Mesangial cell (primary cell): ENCODE measurements at places on chromosomes 1 and 21. TPM values are rescaled to one million over a fixed set of nuclear protein-coding genes. Genes with fewer than 3 reads are reported as not detected.

Gene CYP4X1
- 1.4 TPM in 1 of 2 replicates, not detected in the other for total RNA-seq

Gene KCNA3
- not detected in 2 replicates for total RNA-seq

Gene RPS8
- 1,486 and 1,507 TPM in 2 replicates for total RNA-seq

Gene KCNJ9
- not detected in 2 replicates for total RNA-seq

Gene CHIT1
- not detected in 2 replicates for total RNA-seq

Gene FNBP1L
- total RNA-seq, result 16.5 and 23.3 TPM in 2 replicates

Gene TARS2
- 20.5 and 20.7 TPM in 2 replicates for total RNA-seq

Gene OMA1
- total RNA-seq, result 6.5 and 6.8 TPM in 2 replicates

Gene FAM72D
- 0.13 and 2.4 TPM in 2 replicates for total RNA-seq

Gene MMEL1
- 0.38 TPM in 1 of 2 replicates, not detected in the other for total RNA-seq

Gene OR2L8
- total RNA-seq, result not detected in 2 replicates

Gene IGSF9
- 0.16 and 0.76 TPM in 2 replicates for total RNA-seq

Gene GJC2
- total RNA-seq, result 0.16 and 0.51 TPM in 2 replicates

Gene GIPC2
- 0.25 and 0.49 TPM in 2 replicates for total RNA-seq

Gene DDAH1
- 32.6 and 37.6 TPM in 2 replicates for total RNA-seq

Gene ADGRL4
- 3.7 and 16.6 TPM in 2 replicates for total RNA-seq
